ENCODE measurements at places on chromosomes 5 and 9.

- no peak for DNase-seq
These were observed 16.6 kb downstream of the ZNF608 start for GRCh38 chr5:124729720-124730359.

DNA sequence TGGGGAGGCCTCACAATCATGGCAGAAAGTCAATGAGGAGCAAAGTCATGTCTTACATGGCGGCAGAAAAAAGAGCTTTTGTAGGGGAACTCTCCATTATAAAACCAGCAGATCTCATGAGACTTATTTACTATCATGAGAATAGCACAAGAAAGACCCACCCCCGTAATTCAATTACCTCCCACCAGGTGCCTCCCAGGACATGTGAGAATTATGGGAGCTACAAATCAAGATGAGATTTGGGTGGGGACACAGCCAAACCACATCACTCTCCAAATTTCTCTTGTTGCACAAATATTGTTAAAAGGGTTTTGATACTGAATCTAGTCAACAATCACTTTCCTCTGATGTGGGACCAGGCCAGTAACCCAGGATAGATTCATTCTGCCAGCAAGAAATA is 1176.1 kb downstream of the CDH9 start:
- no peak for DNase-seq

- no peak for DNase-seq
These were observed 601.9 kb downstream of the SEMA5A start for GRCh38 chr5:8944005-8944404.

DNA sequence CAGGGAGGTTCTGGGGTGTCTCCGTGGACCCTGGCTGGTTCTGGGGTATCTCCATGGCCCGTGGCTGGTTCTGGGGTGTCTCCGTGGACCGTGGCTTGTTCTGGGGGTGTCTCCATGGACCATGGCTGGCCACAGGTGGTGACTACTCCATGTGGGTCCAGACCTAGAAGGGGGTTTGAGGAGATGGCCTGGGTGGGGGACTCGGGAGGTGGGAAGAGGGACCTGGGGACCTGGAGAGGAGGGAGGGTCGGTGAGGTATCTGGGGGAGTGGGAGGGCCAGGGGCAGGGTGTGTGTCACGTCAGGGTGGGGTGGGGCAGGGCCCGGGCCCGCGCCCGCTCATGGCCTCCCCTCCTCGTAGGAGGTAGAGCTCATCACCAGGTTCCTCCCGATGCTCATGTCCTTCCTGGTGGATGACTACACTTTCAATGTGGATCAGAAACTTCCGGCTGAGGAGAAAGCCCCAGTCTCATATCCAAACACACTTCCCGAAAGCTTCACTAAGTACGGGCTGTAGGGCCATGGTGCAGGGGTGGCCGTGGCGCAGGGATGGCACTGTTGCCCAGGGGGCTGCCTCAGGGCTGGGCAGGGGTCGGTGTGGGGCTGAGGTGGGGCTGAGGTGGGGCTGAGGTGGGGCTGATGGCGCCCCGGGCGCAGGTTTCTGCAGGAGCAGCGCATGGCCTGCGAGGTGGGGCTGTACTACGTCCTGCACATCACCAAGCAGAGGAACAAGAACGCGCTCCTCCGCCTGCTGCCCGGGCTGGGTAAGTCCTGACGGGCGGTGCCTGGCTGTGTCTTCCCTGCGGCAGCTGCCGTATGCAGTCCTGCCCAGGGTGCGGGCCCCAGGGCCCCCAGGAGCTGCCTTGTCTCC is 10.7 kb upstream of the TOR4A start:
- no peak for DNase-seq

GRCh38 chr5:1204693-1205242 is 3.4 kb downstream of the SLC6A19 start:
- DNase-seq = no peak

GRCh38 chr5:169296419-169297143 is 4.4 kb downstream of the SLIT3 start:
- DNase-seq = peak; percentile 47

- no peak for DNase-seq
These were observed 50.7 kb downstream of the ARRDC3 start for GRCh38 chr5:91332267-91333045.

DNA sequence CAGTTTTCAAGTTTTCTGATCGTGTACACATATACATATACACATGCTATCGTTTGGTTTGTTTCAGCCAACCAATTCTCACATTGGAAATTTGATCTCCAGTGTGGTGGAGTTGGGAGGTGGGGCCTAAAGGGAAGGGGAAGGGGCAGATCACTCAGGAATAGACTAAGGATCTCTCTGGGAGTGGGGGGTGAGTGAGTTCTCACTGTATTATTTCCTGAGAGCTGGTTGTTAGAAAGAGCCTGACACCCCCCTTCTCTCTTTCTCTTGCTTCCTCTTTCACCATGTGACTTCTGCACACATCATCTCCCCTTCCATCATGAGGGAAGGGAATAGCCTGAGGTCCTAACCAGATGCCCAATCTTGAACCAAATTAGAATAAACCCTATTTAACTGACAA is 551.7 kb downstream of the MAT2B start:
- no peak for DNase-seq

DNA sequence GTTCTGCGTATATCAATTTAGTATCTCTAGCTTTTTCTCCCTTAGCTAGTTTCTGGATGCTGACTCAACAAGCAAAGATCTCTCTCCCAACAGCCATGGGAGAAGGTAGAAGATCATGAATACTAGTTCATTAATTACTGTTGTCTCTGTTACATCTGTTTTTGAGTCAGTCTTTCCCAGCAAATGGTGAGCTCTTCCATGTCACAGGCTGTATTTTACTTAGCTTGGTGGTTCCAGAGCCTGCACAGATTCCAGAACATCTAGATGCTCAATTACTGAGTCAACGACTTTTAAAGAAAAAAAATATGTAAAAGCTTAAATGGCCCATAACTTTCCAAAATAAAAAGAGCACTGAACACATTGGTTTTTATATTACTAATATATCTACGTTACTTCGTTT is 307.2 kb downstream of the NSG2 start:
- DNase-seq = no peak

DNA sequence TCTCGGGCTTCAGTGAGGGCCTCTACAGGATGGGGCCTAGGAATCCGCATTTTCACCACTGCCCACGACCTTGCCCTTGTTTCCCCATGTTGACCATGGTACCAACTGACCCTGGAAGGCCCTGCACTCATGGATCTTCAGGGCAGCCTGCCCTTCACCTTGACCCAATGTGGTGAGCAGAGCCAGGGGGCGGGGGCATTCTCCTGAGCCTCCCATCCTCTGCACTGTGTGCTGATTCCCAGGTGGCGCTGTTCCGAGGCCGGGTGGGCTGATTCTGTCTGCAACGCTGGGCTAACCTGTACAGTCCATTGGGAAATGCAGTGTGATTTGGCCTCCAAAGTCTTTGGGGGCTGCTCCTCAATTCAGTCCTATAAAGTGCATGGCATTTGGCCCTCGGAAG is 68.7 kb downstream of the SHB start:
- no peak for DNase-seq

Measured in NCI-H345 (cell line).